ENCODE measurements at places on chromosomes 7 and 10.

GRCh38 chr7:69211739-69212138 is 386.5 kb upstream of the AUTS2 start:
- no peaks in the 10 kb centered on the region for H3K4me1 ChIP-seq
- no peak for DNase-seq
- H3K36me3 ChIP-seq, result no peaks in the 10 kb centered on the region
- no peak overlapping the region for H3K27ac ChIP-seq
- H3K27me3 ChIP-seq, result peaks cover 13% of the 10 kb centered on the region
- H3K4me3 ChIP-seq, result no peak overlapping the region

DNA sequence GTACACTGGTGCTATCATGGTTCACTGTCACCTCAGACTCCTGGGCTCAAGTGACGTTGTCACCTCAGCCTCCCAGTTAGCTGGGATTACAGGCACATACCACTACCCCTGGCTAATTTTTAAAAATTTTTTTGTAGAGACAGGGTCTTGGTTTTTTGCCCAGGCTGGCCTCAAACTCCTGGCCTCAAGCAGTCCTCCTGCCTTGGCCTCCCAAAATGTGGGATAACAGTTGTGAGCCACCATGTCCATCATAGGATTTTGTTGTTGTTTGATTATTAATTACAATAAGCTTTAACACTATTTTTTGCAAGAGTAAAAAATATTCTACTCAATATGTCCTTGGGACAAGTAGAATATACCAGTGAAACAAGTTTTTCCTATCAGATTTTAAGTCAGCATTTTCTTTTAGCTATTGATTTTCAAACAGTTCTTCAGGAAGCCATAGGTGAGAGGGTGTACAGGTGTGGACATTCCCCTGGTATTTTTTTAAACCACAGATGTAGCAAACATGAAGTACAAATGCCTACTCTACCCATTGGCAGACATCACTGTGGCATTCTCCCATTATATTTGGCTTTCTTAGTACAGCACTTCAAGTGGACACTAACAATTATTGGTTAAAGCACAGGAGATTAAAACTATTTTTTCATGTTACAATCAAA is 18.7 kb downstream of the KMT2E start:
- H3K27ac ChIP-seq, result no peak overlapping the region
- no peaks in the 10 kb centered on the region for H3K36me3 ChIP-seq
- no peak overlapping the region for H3K4me3 ChIP-seq
- no peaks in the 10 kb centered on the region for H3K27me3 ChIP-seq

DNA sequence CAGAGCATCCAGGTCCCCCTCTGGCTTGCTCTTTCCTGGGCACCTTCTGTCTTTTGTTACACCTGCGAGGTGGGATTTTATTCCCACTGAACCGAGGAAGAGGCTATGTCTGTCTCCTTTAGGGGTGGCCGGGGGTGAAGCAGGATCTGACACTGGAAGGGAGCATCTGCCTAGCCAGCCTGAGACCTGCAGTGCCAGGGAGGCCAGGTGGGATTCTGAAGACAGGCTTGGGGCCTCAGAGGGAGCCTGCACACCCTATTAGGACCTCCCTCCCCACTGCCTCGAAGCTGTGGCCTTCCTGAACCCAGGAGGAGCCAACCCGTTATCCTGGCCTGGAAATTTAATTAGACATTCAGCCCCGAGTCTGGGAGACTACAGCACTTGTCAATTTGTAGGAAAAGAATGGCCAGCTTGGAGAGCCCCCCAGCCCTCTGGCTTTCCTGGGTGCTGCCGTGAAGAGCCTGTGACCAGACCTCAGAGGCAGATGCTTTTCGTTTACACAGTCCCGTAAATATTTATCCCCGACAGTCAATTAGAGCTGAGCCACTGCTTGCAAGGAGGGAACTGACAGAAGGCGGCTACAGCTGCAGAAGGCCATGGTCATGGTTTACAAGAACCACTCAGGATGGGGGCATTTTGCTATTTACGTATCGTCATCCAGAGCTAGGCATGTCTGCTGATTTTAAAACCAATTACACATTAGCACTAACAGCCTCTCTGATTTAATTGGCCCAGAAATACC is 19.7 kb downstream of the CHAT start:
- no peak overlapping the region for H3K27ac ChIP-seq
- H3K4me3 ChIP-seq, result no peak overlapping the region

DNA sequence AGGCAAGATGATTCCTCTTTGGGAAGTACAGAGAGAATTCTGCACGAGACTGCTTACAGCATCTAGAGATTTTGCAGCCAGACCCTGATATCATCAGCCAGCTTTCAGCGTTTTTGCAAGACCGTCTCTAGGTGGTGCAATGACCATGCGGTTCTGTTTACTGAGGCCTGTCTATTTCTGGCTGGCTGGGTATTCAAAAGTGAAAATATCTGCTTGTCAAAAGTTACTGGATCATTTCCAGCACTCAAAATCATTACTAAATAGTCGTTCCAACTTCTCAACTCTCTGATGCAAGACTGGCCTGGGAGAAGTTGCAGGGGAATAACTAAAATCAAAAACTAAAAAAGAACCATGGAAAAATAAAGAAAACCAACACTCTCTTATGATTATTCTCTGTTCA is 240.1 kb downstream of the ELMO1 start:
- DNase-seq, result peak; percentile 80
- peaks cover 20% of the 10 kb centered on the region for H3K36me3 ChIP-seq
- peak overlapping the region; percentile 14 for H3K27ac ChIP-seq
- no peak overlapping the region for H3K4me3 ChIP-seq
- peaks cover 28% of the 10 kb centered on the region for H3K4me1 ChIP-seq

DNA sequence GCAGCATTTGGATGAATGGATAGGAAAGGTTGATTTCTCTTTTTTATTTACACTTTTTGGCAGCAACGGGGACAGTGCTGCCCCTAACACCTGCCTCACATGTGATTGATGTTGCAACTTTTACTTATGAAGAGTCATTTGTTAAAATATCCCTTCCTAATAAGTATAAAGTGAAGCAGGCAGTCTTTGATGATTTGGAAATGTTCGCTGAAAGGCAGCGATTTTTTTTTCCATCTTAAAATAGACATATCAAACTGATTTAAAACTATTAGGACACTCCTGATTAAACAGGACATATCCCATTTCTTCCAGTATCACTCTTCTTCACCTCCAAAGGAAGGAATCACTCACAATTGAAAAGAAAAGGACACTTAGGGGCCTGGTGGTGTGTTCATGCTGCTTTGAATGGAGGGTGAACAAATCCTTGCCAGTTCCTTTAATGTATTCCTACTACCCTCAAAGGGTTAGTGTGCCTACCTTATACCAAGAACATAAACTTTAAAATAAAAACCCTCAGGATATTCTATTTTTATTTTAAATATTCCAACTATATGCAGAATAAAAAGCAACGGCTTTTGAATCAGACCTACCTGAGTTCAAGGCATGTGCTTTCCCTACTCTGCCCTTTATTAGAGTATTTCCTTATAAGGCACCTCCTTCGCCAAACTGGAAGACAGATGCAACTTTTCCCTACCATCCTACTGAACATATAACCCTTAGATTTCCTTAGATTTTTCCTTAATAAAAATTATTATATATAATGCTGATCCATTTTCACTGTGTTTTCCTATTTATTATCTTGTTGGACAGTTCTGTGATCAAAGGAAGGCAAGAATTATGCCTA is 1.1 kb downstream of the ADK start:
- no peak for DNase-seq
- peak overlapping the region; percentile 81 for H3K4me3 ChIP-seq
- peaks cover 2% of the 10 kb centered on the region for H3K36me3 ChIP-seq
- H3K27me3 ChIP-seq, result no peaks in the 10 kb centered on the region
- peak overlapping the region; percentile 86 for H3K27ac ChIP-seq

- no peak for DNase-seq
- no peak overlapping the region for H3K4me3 ChIP-seq
- H3K36me3 ChIP-seq, result no peaks in the 10 kb centered on the region
- no peaks in the 10 kb centered on the region for H3K4me1 ChIP-seq
- peaks cover 10% of the 10 kb centered on the region for H3K27me3 ChIP-seq
Measured at GRCh38 chr10:9311702-9312499, 1257.4 kb downstream of the GATA3 start.

GRCh38 chr10:10854725-10855124 is 162.9 kb upstream of the CELF2 start:
- no peak for DNase-seq
- H3K36me3 ChIP-seq, result no peaks in the 10 kb centered on the region
- H3K4me3 ChIP-seq, result no peak overlapping the region
- H3K27ac ChIP-seq, result no peak overlapping the region

DNA sequence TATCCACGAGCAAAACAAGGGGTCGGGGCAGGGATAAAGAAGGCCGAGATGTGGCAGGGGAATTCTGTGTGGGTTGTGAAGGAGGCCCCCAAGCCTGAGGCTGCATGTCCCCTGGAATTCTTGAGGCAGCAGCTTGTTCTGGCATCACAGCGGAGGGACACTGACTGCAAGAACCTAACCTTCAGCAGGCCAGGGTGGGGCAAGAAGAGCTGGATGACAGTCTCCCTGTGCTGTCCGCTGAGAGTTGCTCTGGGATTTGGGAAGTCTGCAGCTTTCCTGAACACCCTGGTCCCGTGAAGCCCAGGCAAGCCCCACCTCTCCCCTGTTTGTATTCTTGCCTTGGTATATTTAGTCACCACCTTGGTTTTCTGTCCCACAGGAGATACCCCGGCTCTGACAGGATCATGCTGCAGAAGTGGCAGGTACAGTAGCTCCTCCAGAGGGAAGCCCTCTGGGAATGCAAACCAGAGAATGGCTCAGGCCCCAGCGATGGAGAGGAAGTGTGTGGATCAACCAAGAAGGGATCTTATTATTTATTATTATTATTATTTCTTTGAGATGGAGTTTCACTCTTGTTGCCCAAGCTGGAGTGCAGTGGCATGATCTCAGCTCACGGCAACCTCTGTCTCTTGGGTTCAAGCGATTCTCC is 1.9 kb upstream of the LRRC18 start:
- no peak for DNase-seq
- H3K4me3 ChIP-seq, result no peak overlapping the region
- no peaks in the 10 kb centered on the region for H3K4me1 ChIP-seq
- no peak overlapping the region for H3K27ac ChIP-seq
- H3K27me3 ChIP-seq, result no peaks in the 10 kb centered on the region

GRCh38 chr7:82106201-82106600 is 336.4 kb upstream of the HGF start:
- H3K36me3 ChIP-seq, result no peaks in the 10 kb centered on the region
- H3K4me3 ChIP-seq, result no peak overlapping the region
- H3K4me1 ChIP-seq, result peaks cover 17% of the 10 kb centered on the region

- peaks cover 41% of the 10 kb centered on the region for H3K4me1 ChIP-seq
- H3K27me3 ChIP-seq, result no peaks in the 10 kb centered on the region
- no peak for DNase-seq
- no peak overlapping the region for H3K27ac ChIP-seq
Measured at GRCh38 chr10:74837743-74838142, 11.3 kb downstream of the KAT6B start.

DNA sequence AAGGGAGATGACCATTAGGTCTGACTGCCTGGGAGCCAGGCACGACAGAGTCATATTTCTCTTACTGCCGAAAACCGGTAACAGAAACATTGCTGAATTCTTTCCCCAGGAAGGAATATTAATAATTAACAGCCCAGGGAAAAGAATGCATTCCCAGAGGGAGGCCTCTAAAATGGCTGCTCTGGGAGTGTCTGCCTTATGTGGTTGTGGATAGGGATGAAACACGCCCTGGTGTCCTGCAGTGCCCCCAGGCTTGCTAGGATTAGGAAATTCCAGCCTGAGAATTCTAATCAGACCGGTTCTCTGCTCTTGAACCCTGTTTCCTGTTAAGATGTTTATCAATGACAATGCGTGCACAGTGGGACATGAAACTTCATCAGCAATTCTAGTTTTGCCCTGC is 226.7 kb downstream of the GPAM start:
- no peaks in the 10 kb centered on the region for H3K27me3 ChIP-seq
- DNase-seq, result no peak
- no peaks in the 10 kb centered on the region for H3K36me3 ChIP-seq
- H3K4me3 ChIP-seq, result no peak overlapping the region

DNA sequence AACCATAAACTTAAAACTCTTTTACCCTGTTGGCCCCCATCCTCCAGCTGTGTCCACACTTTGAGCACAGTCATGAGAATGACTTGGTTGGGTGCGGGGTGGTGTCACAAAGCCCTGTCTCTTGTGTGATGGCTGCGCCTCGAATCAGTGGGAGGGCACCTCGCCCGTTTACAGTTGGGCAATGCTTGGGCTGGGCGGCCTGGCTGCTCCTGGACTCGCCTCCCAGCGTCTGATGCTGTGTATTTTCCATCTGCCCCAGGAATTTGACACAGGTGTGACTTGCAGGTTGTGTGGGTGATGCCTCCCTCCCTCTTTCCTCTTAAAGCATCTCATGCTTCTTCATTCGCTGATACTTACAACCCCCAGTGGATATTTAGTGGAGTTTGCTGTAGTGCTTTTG is 33.7 kb downstream of the CHST12 start:
- peaks cover 18% of the 10 kb centered on the region for H3K4me1 ChIP-seq
- H3K36me3 ChIP-seq, result peaks cover 18% of the 10 kb centered on the region
- no peak for DNase-seq
- H3K4me3 ChIP-seq, result no peak overlapping the region
- H3K27ac ChIP-seq, result no peak overlapping the region

DNA sequence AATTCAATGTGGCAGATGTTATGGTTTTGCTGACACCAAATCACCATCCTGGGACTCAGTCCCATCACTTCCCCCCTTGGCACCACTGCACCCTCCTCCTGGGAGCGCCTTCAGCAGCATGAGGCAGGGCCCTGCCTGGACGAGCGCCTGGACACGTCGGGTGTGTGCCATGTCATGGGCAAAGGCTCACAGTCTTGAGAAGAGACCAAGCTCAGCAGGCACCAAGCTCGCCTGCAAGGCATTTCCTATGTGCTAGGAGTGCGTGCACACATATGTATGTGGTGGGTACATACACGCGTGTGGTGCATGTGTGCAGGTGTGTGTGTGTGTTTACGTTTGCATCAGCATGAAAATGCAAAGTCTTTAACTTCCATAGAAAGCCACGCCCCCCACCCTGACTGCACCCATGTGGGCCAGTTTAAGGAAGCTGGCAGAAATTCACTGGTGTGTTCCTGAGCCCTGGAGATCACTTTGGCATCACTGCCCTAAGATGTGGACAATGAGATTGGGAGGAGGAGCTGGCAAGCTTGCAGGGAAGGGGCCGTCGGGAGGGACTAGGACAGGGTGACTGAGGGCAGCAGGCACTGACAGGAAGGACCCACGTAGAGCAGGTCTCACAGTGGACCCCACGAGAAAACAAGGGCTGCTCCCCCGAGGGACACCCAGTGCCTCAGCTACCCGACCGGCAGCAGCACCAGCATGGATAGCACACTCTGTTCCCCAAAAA is 169.9 kb upstream of the PPP2R2D start:
- H3K4me1 ChIP-seq, result peaks cover 10% of the 10 kb centered on the region
- peaks cover 3% of the 10 kb centered on the region for H3K27me3 ChIP-seq

Measured in heart right ventricle (tissue), 16 donors.